ENCODE measurements at places on chromosomes 13 and 19. TPM values are rescaled to one million over a fixed set of nuclear protein-coding genes. Genes with fewer than 3 reads are reported as not detected.

Gene DCLK1
- 12.7 TPM for total RNA-seq

Gene GGN
- total RNA-seq = 0.12 TPM

Gene CABP5
- total RNA-seq = not detected

Gene SH3GL1
- total RNA-seq = 54.9 TPM

Gene COMP
- 0.12 TPM for total RNA-seq

Gene FCHO1
- 4.4 TPM for total RNA-seq

Gene CCDC97
- 27.0 TPM for total RNA-seq

Gene FDX2
- 7.9 TPM for total RNA-seq

Gene NXNL1
- total RNA-seq = not detected

Gene ZNF99
- not detected for total RNA-seq

Gene LCP1
- total RNA-seq = 53.3 TPM

Gene NPHS1
- not detected for total RNA-seq

Gene LILRB3
- 0.67 TPM for total RNA-seq

Gene CPT1C
- total RNA-seq = 2.2 TPM

Gene FLT1
- total RNA-seq = 9.2 TPM

Gene OVOL3
- not detected for total RNA-seq

Gene BABAM1
- 80.3 TPM for total RNA-seq

Gene EPS8L1
- total RNA-seq = 36.0 TPM

Gene CRX
- total RNA-seq = not detected

Gene PNMA8B
- 2.3 TPM for total RNA-seq

Gene DPF1
- not detected for total RNA-seq

Gene SIAH3
- 0.05 TPM for total RNA-seq

Gene SRRM5
- total RNA-seq = 0.14 TPM

Gene ZNF560
- total RNA-seq = not detected

Gene TEX26
- total RNA-seq = not detected

Gene CYP4F8
- total RNA-seq = not detected

Gene SMIM44
- total RNA-seq = 1.1 TPM
